MG63 (cell line): ENCODE measurements at places on chromosomes 12 and 14. TPM values are rescaled to one million over a fixed set of nuclear protein-coding genes. Genes with fewer than 3 reads are reported as not detected.
A peak's percentile ranks its signal among the peaks of the same experiment; 100 is the strongest.

GRCh38 chr12:75480469-75480949 lies at the start of gene GLIPR1:
Gene GLIPR1 (plus strand): TSS chr12:75480755. CDS start chr12:75480881, 126 bp downstream.
- DNase-seq = peak; percentile 91

DNA sequence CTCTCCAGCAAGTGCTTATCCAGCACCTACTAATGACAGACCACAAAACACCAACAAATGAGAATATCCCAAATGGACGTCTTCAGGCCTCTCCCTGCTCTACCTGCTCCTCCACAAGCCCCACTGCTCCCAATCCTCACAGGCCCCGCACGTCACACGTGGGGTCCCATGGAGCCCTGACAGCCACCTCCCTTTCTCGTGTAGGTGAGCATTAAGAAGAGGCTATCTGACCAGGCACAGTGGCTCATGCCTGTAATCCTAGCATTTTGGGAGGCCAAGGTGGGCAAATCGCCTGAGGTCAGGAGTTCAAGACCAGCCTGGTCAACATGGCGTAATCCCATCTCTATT lies 5.4 kb downstream of the RIMBP2 start:
- no peak for DNase-seq

DNA sequence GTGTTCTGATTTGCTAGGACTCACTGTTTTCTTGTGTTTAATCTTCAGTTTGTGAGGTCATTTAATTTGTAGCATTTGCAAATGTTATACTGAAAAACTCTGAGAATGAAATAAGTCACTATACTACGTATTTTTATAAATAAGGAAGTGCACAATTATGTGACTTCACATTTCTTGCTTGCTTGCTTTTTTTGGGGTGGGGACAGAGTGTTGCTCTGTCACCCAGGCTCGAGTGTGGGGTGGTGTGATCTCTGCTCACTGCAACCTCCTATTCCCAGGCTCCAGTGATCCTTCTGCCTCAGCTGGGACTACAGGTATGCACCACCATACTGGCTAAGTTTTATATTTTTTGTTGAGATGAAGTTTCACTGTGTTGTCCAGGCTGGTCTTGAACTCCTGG lies 32.7 kb downstream of the RBM25 start:
- DNase-seq = no peak

DNA sequence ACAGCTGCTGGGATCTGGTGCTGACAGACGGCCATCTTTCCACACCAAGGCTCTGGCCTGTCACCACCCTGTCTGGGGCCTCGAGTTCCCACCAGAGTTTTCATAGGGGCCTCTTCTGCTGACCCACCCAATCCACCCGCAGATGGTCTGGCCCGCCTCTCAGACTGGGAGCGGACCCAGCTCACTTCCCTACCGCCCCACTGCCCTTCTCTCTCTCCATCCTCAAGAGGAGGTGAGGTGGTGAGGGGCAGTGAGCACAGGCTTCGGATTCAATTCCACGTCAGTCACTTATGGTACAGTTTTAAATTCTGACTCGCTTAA lies 12.3 kb upstream of the RPS6KL1 start:
- no peak for DNase-seq

GRCh38 chr12:96241431-96241830 lies 47.3 kb downstream of the ELK3 start:
- no peak for DNase-seq

- DNase-seq = no peak
These were observed 432.6 kb downstream of the LRIG3 start for GRCh38 chr12:58487678-58488161.

DNA sequence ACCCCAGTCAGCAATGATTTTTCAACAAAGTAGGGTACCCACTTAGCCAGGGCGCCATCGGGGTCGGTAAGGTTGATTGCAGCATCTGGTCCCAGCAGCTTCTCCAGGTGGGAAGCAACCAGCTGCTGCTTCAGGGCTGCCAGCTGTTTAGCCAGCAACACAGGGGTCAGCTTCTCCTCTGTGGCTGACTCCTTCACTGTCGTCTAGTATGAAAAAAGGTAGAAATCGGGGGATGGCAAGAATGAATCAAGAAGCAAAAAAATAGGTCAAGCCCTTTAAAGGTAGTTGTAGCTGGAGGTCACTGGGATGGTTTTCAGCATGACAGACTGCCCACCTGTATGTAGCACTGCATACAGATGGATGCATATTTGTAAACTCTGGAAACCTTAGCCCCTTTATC lies 11.6 kb downstream of the MBD6 start:
- no peak for DNase-seq

GRCh38 chr12:6896846-6897435 lies 7.7 kb upstream of the LRRC23 start:
- peak; percentile 82 for DNase-seq

DNA sequence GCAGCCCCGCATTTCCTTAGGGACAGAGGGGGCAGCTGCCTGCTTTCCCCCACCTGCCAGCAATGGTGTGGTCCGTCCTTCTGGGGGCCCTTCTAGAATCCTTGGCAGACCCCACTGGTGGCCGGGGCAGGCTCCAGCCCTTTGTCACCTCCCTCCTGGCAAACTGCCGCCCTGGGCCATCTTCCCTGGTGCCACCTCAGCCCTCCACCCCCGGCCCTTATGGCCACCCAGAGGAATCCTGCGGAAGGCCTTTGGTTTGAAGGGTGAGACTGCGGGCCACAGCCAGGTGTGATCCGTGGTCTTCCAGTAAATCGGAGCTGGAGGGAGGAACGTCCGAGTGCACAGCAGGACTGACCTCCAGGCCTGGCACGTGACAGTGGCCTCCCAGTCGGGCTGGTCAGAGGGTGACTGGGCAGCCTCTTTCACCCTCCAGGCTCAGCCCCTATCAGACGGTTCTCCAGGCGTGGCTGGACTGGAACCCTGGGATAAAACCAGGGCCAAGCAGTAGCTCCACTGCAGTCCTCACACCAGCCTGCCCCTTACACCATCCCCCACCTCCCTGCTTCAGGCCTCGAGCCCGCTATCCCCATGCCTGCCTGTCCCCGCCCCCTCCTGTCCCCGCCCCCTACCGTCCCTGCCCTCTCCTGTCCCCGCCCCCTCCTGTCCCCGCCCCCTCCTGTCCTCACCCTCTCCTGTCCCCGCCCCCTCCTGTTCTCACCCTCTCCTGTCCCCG lies 12.4 kb downstream of the FBRSL1 start:
- no peak for DNase-seq

DNA sequence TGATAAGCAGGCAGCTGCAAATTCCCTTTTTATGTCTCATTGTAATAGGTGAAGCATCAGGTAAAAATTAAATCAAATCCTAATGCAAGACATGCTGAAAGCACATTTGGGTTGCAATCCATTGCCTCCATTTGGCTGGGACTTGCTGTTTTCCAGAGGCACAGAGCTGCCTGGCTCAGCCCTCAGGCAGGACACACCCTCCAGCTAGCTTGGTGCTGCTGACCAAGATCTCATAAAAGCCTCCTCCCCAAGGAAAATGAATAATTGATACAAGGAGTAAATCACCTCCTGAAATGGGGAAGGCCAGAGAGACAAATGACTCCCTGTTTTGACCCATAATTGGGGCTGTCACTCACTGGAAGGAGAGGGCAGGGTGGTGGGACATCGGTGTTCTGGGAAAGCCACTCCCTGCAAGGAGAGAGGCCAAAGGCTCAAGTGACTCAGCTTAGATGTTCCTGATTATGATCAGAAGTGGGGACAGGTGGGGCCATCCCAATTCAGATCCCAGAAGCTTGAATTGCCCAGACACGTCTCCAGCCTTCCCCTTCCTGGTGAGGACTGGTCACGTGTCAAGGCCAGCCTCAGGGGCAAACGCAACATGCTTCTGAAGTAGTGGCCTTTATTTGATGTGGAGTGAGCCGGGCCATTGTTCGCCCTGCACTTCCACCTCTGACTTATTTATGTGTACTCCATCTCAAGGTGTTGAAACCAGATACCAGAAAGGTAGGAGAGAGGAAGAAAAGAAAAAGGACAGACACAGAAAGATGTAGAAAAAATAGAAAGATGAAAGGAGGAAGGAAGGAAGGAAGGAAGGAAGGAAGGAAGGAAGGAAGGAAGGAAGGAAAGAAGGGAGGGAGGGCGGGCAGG lies 773.7 kb downstream of the BCL11B start:
- no peak for DNase-seq

DNA sequence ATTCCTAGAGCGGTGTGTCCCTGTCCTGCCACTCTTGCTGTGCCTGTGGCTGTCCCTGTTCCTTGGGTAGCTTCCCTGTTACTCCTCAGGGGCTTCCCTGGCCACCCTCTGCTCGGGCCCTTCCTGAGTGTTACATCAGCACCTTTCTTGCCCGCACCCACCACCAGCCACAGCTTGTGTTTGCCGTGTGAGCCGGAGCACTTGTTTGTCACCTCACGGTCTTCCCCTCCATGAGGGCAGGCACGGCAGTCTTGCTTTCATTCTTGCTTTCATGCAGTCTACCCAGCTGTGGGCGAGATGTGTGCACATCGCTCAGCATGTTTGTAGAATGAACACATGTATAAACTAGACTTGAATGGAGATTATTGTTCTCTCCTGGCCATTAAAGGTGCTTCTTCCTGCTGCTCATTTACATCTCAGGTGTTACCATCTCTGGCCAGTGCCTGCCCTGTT lies 42.0 kb downstream of the TRAF3 start:
- no peak for DNase-seq

GRCh38 chr12:91356405-91356804 lies 173.8 kb upstream of the DCN start:
- no peak for DNase-seq

- no peak for DNase-seq
These were observed 66.5 kb upstream of the MAX start for GRCh38 chr14:65168840-65169239.

DNA sequence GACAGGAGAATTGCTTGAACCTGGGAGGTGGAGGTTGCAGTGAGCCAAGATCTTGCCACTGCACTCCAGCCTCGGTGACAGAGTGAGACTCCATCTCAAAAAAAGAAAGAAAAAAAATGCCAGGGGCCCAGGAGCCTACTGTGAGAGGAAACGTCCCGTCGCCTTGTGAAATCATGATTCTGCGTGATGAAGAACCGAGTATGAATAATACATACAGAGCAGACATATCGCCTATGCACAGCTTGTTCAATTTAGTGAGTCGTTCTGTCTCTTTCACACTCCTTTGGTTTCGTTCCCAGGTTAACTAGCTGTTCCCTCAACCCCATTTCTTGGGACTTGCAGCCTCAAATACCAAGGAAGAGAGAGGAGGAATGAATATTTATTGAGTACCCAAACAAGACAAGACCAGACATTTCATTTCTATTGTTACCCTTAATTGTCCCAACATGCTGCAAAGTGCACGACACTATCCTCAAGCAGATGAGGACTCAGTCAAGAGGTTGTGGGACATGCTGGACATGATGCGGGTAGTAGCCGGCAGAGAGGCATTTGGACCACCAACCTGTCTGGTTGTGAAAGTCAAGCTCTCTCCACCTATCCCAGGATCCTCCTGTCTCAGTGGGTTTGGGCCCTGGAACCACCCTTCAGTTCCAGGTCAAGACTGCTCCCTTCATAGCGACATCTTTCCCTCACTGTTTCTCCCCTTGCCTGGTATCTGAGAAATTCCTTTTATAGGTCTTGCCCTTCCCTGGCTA lies 8.6 kb upstream of the CD27 start:
- no peak for DNase-seq

DNA sequence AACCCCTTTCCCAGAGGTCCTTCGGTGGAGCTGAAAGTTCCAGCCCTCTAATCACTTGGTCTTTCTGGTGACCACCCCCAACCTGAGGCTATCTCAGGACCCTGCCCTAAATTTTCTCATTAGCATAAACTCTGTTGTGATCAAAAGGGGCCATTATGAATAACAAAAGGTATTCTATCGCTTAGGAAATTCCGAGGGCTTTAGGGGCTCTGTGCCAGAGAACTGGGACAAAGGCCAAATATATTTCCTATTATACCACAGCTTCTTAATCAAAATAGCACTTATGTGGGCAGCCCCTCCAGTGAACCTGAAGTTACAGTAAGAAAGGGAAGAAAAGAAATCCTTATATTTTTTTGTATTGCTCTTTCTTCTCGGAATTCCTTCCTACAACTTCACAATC lies 125.3 kb upstream of the NPAS3 start:
- DNase-seq = no peak

GRCh38 chr14:67360470-67361206 lies 510 bp downstream of the EIF2S1 start:
- no peak for DNase-seq

GRCh38 chr12:116087962-116088361 lies 189.5 kb downstream of the MED13L start:
- DNase-seq = no peak

MSRB3 gene
- total RNA-seq = 40.6 and 43.5 TPM in 2 replicates

GRCh38 chr12:24931666-24932405 lies 17.1 kb downstream of the BCAT1 start:
- DNase-seq = no peak

- no peak for DNase-seq
These were observed 21.5 kb downstream of the ANAPC5 start for GRCh38 chr12:121330692-121331091.

GRCh38 chr12:77362509-77363210 lies 297.3 kb upstream of the E2F7 start:
- no peak for DNase-seq

CPM gene
- total RNA-seq = 1.7 and 4.6 TPM in 2 replicates

DNA sequence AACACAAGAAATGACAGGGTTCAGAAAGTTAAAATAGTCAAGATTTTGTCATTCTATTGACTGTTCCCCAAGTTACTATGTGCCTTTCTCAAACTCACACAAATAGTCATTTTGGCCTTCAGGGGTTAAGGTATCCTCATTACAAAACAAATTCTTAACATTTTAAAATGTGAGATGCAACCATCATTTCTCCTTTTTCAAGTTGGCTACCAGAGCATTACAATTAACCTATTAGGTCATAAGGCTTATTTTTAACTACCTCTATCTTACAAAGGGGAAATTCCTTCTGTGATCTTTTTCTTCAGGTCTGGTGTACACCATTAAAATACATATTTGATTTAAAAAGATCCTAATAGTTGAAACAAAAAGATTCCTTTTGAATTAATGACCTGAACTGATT lies 61.2 kb downstream of the SLC38A1 start:
- DNase-seq = no peak

DNA sequence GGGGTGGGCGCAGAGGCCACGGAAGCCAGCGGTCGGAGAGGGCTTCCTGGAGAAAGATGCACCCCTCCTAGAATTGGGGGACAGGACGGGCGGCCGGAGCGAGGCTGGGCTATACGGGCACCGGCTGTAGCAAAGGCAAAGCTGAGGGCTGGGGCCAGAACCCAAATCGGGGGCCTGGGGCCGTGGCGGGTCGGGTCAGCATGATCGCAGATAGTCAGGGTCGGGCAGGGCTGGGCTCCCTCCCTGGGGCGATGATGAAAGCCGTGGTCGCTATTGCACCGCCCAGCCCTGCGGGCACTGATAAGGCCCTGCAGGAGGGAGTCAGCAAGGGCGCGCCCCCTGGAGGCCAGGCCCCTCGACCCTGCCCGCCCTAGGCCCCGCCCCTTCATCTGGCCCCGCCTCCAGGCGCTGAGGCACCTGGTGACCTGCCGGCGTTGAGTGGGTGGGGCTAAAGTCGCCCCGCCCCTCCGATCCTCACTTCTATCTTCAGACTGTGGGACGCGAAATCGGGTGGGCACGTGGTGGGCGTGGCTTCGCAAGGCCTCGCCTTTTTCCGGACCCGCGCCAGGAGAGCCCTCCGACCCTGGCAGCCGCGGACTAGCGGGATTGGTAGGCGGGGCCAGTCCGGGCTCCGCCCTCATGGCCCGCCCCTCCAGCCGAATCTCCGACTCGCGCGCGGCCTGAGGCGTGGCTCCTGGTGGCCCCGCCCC lies 419 bp upstream of the SH2B3 start:
- peak; percentile 88 for DNase-seq

GRCh38 chr12:28331130-28331529 lies 140.9 kb downstream of the CCDC91 start:
- no peak for DNase-seq

TRIM9 gene
- 0.33 and 0.79 TPM in 2 replicates for total RNA-seq

GRCh38 chr12:27840229-27840999 lies 60.4 kb upstream of the MANSC4 start:
- DNase-seq = no peak

YBX3 gene
- total RNA-seq = 325 and 352 TPM in 2 replicates

GRCh38 chr12:33439587-33440011 lies at the start of gene SYT10:
Gene SYT10 (minus strand): TSS chr12:33439819. CDS start chr12:33439522, 297 bp downstream.
- peak; percentile 50 for DNase-seq
